Activated CD4-positive, alpha-beta T cell treated with anti-CD3 and anti-CD28 coated beads for 36 hours (primary cell): ENCODE measurements at places on chromosomes 12 and 14. TPM values are rescaled to one million over a fixed set of nuclear protein-coding genes. Genes with fewer than 3 reads are reported as not detected.

DNA sequence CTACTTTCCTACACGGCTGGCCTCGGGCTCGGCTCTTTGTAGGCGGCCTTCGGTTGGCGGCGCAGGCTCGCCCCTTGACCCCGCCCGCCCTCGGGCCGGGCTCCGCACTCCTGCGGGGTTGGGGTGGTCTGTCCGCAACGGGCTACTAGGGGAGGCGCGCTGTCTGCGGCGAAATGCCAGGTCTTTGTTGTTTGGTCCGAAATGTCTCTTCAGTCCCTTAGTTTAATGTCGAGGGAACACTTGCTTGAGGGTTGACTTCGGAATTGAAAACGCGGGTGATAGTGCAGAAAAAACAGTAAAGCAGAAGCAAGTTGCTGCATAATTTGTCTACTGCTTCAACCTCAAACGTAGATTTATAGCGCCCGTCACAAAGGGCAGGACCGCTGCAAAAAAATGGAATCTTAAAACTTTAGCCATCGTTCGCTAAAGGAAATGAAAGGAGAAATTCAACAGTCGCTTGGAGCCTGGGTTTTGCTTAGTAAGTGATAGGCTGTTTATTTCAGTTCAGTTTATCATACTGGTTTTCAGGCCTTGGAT is 390 bp downstream of the JKAMP start:
- DNase-seq: no peak

AHNAK2 gene
- 0.11 TPM for total RNA-seq

LYZ gene
- not detected for total RNA-seq

DNA sequence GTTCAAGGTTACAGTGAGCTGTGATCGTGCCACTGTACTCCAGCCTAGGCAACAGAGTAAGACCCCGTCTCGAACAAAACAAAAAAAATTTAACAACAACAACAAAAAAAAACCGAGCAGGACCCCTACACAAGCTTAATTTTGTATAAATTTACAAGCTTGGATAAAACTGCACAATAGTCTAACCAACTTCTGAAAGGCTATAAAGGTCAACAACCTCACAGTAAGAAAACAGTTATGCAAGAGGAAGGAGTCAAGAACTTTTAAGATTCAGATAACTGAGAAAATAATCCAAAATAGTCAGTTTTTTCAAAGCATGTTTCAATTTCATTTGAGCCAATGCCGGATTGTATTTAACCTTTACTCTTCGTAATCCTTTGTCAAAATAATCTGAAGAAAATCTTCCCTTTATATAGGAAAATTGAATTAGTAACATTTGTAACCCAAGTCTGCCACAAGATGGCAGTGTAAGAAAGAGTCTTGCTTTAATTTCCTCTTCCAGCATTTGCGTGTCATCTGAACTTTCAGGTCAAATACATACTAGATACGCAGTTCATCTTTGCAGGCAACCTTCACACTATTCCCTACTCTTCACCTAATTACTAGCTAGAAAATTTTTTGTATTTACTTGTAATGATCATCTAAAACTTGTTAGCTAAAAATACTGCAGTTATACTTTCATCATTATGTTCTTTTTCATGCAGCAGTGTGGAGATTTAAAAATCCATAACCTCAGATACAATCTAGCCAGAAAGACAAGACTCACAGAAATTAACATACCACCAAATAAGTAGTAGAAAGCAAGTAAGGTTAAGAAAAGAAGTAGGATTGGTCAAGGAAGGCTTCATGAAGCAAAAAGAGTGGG is 5.8 kb downstream of the CCNB1IP1 start:
- DNase-seq: no peak

GRCh38 chr12:81257947-81258551 is 180.2 kb downstream of the ACSS3 start:
- no peak for DNase-seq

LGMN gene
- total RNA-seq: 5.6 TPM

GRCh38 chr12:25271486-25272098 is 20.9 kb upstream of the KRAS start:
- no peak for DNase-seq
